COR-L47 (cell line): ENCODE measurements at places on chromosomes 5 and 9.

DNA sequence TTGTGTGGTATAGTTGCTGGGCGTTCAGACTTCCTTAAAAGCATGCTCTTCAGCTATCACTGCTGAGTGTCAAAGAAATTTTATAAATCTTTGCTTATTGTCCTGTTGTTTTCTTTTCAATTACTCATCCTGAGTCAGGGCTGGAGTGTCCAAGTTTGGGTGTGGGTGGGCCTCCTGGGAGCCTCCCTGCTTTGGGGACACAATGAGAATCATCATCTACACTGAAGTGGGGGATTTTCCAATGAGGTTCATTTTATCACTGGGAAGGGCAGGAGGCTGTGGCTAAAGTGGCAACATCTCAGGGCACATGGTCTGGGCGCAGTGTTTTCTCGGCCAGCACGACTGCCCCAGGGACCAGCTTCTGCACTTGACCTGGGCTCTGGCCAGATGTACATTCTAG lies 19.5 kb downstream of the GFPT2 start:
- no peak for DNase-seq

DNA sequence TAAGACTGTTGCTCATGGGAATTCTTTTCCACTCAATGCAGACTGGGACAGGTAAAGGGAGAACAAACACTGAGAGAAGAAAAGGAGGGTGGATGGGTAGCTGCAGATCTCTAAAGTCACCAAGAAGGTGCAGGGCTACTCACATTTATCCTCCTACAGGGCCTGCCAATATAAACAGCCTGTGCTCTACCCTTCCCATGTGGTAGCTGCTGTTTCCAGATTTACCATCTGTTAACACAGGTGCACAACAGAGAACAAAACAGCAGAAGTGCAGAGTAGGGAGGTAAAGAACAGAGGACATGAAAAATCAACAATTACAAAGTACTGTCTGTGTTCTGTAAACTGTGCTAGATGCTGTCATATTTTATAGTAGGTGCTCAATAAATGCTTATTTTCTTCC lies 26.0 kb downstream of the JAKMIP2 start:
- DNase-seq = peak; percentile 13

DNA sequence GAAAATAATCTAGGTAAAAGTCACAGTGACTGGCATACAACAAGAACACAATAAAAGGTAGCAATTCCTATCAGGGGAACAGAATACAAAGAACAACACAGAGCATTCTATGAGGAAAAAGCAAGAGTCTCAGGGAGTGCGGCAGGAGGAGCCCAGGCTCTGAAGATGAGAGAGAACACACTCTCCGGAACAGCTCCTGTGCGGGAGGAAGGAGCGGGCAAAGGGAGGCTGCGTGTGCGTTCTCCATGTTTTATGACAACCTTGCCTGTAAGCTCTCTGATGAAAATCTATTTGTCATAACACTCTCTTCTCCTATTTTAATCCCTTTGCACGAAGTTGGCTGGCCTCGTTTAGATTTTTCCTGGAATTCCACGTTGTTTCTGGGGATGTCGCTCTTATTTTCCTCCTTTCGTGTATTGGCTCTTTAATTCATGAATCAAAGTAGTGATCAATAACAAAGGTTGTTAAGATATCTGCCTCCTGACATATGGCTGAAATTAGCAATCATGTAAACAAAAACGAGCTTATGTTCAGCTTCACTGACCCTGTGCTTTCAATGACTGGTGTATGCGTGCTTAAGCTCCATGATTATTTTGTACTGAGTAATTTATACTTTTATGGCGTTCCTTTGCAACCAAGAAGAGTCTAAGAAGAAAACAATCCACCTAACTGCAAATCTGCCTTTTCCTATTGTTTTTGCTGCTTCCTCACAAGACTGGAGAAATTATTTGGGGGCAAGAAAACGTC lies 109.5 kb downstream of the MYO10 start:
- DNase-seq = no peak

DNA sequence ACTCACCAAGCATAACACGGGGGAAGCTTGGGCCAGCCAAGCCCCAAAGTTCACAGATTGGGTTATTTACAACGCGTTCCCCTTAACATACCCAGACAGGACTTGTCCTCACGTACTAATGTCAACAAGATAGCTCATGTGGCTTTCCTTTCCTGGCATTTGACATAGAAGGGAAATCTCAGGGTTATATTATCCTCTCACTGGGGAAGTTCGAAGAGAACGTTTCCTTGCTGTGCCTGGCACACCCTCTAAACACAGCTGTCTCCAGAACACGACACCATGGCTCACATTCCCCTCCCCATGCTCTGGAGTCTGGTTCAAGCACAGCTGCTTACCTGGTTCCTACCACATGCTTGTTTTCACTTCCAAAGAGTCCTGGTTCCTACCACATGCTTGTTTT lies 46.8 kb upstream of the OTULINL start:
- peak; percentile 24 for DNase-seq

- no peak for DNase-seq
These were observed at the start of gene IL11RA for GRCh38 chr9:34651876-34652601. TSS of gene IL11RA (plus strand) at chr9:34652185. CDS start at chr9:34655218, 3,033 bp downstream.

GRCh38 chr5:73126381-73126780 lies 6.0 kb downstream of the TMEM171 start:
- DNase-seq = no peak

DNA sequence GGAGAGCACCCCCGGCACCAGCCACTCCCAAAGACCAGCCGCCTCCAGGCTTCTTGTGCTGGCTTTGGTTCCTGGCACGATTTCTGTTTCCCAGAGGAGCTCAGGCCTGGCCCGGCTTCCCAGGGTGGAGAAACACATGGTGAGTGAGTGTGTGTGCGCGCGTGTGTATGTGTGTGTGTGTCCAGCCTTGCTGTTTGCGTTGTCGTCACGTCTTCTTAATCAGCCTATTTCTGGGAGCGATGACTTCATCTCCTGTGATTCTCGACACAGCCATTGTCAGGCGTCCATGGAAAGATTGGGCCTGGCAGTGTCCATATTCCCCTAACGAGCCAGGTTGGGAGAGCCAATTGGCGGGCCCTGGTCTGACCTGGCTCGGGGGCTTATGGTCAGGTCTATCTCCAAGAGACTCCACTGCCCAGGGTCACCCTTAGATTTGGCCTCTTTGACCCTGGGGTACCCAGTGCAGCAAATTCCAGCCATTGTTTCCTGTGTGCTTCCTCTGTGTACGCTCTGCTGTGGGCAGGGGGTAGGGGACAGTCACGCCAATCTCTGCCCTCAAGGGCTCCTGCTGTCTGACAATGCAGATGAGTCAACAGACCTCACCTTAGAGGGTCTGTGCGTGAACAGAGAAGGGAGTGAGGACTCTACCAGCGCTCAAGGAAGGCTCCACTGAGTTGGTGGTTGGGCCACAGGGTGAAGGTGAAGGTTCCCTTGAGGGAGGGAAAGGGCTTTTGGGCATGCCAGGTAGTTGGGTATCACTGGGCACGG lies 73.8 kb downstream of the DAB2IP start:
- no peak for DNase-seq

- no peak for DNase-seq
These were observed 8.9 kb downstream of the PAEP start for GRCh38 chr9:135570456-135570855.

GRCh38 chr5:71834601-71835000 lies 115.5 kb downstream of the CARTPT start:
- DNase-seq = no peak
